ENCODE measurements at places on chromosomes 4 and X.

DNA sequence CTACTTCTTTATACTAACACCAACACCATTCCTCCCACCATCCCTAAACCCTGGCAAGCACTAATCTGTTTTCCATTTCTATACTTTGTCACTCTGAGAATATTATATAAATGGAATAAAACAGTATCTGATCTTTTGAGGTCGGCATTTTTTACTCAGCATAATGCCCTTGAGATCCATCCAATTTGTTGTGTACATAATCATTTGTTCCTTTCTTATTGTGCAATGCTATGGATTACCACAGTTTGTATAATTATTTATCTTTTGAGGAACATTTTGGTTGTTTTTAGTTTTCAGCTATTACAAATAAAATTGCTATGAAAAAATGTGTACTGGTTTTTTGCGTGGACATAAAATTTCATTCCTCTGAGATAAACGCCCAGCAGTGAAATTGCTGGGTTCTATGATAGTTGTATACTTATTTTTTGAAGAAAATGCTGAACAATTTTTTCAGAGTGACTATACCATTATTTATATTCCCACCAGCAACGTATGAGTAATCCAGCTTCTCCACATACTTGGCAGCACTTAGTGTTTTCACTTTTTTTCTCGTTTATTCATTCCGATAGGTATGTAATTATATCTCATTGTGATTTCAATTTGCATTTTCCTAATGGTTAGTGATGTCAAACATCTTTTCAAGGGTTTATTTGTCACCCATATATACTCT, 154.3 kb upstream of the DCAF8L1 start:
- no peak for DNase-seq

- DNase-seq = no peak
Measured at GRCh38 chr4:104394406-104395167, 100.1 kb downstream of the CXXC4 start.

- no peak for DNase-seq
Measured at GRCh38 chr4:165151734-165152133, 39.1 kb upstream of the TMEM192 start.

GRCh38 chr4:39255266-39255665, 72.9 kb downstream of the WDR19 start:
- DNase-seq = no peak

- no peak for DNase-seq
Measured at GRCh38 chrX:55057675-55058249, 17.1 kb upstream of the PAGE2B start.
